ENCODE measurements at places on chromosomes 3 and 15.
A peak's percentile ranks its signal among the peaks of the same experiment; 100 is the strongest.

DNA sequence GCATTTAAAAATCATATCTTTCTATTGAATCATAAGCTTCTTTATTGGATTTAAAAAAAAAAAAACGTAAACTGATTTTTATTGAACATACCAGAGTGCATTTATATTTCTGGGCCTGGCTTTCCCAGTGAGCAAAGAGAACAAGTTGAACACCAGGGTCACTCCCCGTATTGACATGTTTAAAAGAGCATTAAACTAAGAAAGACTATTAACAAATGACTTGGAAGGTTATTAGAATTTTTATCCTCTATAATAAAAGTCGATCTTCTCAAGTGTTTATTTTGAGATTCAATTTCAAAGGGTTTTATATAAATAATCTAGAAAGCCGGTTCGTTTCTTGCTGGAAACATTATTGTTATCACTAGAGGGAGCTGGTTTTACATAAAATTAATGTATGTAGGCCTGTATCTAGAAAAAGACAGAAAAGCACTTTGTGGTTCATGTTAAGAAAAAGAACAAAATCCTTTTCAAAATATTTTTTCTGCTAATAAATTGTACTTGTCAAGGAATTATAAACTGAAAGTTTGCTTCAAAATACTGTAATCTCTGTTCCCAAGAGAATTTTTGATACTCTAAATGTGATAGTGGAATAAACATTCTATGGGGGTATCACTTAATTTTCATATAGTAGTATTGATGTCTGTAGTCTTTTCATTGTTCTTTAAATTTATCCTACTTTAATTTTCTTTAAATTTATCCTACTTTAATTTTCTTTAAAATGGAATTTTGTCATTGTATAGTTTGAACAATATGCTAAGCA, 321.8 kb upstream of the MME start:
- DNase-seq, result peak; percentile 23

- DNase-seq, result no peak
Measured at GRCh38 chr3:39344746-39345344, 15.3 kb downstream of the CCR8 start.

DNA sequence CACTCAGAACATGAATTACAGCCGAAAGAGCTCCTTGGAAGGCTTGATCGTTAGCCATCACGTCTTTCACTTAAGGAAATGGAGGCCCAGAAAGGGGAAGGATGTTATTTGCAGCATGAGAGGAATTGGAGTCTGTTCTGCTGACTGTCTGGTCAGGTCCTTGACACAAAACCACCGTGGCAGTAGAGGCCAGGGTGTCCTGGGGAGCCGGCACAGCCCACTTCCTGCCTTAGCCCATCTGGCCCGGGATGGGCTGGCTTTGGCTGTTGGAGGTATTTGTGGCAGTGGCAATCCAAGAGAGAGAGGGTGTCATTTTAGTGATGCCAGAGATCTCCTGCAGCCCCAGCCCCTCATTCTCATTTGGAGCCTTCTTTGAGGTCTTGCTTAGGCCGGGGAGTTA, 37.4 kb downstream of the ST6GAL1 start:
- no peak for DNase-seq

DNA sequence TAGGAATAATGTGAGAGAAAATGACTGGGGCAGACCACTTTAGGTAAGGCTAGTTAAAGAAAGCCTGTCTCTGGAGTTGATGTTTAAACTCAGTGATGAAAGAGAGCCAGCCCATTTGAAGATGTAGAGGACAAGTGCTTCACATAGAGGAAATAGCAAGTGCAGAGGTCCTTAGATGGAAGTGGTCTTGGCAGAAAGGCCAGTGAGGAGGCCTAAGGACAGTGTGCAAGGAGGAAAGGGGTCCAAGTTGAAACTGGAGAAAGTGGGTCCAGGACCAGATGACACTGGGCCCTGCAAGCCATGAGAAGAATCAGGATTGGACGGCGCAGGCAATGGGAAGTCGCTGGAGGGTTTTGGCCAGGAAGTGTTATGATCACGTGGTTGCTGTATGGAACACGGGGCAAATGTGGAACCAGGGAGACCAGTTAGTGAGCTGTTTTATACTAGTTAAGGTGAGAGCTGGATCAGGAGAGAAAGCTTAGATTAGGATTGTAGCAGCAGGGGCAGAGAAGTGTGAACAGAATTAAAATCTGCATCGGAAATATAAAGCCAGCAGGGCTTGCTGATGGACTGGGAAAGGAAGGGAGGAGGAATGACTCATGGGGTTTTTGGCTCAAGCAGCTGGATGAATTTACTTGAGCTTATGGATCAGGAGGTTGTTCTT, 48.0 kb upstream of the SCAANT1 start:
- peak; percentile 66 for DNase-seq

- DNase-seq, result no peak
Measured at GRCh38 chr3:16071206-16071605, 103.3 kb upstream of the GALNT15 start.

DNA sequence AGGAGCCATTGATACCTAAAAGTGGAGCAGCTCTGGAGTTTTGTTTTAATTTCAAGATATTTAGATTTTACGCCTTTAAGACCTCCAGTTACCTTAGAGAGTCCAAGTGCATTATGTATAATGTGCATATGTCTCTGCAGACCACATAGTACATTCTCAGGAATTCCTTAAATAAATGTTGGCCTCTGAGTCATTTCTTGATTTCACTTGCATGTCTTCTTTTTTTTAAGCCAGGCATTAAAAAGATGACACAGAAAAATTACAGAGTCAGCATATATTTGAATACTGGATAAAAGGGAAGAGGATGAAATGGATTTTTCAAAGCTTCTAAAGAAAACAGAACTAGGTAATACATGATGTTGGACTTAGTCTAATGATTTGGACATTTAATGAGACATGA, 125.2 kb downstream of the TMCO5A start:
- DNase-seq, result no peak

- no peak for DNase-seq
Measured at GRCh38 chr3:37902674-37903073, 41.0 kb downstream of the CTDSPL start.

DNA sequence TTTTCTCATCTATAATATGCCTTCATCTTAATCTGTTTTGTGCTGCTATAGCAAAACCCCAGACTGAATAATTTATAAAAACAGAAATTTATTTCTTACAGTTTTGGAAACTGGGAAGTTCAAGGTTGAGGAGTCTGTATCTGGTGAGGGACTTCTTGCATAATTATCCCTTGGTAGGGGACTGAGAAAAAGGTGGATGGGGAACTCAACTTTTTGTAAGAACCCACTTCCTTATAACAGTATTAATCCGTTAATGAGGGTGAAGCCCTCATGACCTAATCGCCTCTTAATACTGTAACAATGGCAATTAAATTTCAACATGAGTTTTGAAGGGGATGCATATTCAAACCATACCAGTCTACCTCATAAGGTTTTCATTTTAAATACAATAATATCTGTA, 17.4 kb upstream of the MYH15 start:
- DNase-seq, result no peak

- DNase-seq, result no peak
Measured at GRCh38 chr3:185457376-185457775, 41.5 kb downstream of the TMEM41A start.

DNA sequence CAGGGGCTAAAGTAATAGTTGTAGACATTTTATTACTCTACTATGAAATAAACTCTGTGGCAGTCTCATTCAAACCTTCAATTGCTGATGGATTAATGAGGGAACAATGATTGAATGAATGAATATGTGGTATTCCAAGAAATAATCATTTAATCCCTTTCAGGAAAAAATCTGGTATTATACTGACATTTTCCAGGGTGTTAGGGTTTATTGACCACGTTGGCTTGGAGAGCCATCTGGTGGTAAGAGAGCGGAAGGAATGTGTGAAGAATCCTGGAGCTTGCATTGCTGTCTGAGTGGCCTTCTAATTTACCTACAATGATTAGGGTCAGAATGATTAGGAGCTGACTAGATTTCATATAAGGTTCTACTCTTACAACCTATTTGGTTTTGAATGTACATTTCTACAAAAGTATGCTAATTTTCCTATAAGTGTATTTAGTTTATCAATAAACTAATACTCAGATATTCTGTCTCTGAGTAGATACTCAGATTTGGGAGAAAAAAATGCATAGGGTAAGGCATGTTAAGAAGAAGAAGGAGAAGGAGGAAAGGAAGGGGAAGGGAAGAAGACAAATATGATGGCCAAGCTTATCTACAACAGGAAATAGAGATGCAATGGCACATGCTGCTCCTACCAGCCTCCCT, 249.9 kb downstream of the ROBO1 start:
- peak; percentile 35 for DNase-seq

All from AG20443 (cell line).